Fibroblast of skin of abdomen (primary cell): ENCODE measurements at places on chromosomes 7 and 10.
A peak's percentile ranks its signal among the peaks of the same experiment; 100 is the strongest.

- no peak for DNase-seq
Measured at GRCh38 chr10:30931094-30931493, 100.6 kb downstream of the ZNF438 start.

- no peak for DNase-seq
Measured at GRCh38 chr7:38839851-38840250, 69.1 kb downstream of the VPS41 start.

- DNase-seq = peak; percentile 15
Measured at GRCh38 chr7:131302876-131303707, 24.6 kb upstream of the MKLN1 start.

DNA sequence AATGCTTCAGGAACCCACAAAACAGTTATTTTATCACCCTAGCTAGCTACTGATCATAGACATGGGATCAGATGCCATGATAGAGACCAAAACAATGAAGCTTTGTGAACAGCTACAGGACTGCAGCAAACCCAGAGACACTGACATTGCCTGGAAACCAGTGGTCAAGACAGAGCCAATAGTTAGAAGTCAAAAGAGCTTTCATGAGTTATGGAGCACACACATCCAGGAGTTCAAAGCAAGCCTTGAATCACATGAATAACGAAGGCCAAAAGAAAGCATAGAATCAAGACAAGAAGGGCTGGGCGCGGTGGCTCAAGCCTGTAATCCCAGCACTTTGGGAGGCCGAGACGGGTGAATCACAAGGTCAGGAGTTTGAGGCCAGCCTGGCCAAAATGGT is 34.5 kb upstream of the GSAP start:
- no peak for DNase-seq

DNA sequence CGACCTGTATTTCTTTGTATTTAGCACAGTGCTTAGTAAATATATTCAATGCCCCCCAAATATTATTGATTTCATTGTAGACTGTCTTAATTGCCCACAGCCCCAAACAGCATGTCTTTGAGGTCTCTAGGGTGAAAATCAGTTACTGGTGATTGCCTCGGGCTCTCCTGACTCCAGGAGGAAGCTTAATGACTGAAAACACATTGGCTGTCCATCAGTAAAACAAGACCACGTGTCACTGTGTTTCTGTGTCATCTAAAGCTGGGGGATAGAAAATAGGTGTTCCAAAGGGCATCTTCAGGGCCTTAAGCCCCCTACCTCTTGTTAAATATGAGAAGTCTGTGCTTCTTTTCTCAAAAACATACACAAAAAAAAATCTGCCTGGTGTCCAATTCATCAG is 67.9 kb downstream of the CACNA2D1 start:
- DNase-seq = no peak

DNA sequence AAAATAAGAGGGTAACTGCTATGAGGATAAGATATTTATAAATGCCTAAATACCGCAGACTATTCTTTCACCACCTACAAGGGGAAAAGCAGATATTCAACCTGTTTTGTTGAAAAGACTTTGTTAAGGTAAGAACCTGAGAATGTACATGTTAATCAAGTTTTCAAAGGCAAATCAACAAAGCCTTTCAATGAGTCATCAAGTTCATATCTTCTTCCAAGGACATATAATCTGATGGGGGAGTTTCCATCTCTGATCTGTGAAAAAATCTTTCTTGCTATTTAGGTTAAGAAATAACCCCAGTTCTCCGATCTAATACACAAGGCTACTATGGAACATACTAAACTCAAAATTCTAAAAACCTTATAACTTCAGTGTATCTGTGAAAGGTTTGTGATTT is 40.0 kb upstream of the ANLN start:
- DNase-seq = no peak

- DNase-seq = no peak
Measured at GRCh38 chr7:93219868-93220267, 6.4 kb downstream of the HEPACAM2 start.

DNA sequence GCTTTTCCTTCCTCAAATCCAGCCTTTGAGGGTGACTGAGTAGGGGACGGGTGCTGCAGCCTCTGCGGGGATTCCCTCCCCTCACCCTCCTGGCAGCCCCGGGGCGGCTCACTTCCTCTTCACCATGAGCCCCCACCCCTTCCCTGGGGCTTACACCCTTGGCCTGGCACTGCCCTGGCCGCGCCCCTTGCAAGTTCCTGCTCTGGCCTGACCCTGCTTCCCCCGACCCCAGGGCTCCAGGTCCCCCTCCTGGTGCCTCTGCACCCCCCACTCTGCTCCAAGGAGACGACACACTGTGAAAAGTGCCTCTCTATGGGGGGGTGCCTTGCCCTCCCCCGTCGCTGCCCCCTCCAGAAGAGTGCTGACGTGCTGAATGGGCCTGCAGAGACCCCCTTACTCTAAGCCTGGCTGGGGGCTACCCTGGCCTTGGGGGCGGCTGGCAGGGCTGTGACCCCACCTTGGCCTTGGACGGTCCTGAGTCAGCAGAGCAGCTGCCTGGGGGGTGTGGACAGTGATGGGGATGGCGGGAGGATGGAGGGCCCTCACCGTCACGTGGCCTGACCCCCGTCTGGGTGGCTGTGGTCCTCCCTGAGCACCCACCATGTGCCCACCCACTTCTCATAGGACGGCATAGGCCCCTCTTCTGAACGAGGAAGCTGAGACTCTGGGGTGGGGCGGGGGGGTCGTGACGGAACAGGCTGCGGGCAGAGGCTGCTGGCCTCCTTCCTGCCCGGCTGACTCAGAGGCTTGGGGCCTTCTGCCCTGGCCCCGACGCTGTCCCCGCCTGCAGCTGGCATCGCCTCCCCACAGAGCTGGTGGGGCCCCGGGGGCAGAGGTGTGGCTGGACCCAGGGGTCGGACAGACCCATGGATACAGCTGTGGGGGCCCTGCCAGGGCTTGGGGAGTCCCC is 9.8 kb downstream of the LFNG start:
- DNase-seq = no peak

DNA sequence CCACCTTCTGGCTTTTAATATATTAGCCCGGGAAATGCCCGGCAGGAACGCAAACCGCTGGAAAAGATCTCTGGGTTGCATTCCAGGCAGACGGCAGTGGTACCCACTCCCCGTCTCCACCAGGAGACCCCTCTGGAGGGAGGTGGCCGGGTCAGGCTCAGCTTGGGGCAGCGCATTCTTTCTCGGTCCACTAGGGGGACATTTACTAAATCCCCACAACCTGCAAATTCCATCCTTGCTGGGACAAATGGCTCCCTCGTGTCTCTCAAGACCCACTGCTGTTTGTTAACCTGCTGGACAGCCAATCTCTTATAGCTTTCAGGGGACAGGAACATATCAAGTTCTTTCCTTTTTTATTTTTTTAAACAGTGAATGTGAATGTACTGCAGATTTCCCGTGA is 45.8 kb upstream of the CARD11 start:
- no peak for DNase-seq

DNA sequence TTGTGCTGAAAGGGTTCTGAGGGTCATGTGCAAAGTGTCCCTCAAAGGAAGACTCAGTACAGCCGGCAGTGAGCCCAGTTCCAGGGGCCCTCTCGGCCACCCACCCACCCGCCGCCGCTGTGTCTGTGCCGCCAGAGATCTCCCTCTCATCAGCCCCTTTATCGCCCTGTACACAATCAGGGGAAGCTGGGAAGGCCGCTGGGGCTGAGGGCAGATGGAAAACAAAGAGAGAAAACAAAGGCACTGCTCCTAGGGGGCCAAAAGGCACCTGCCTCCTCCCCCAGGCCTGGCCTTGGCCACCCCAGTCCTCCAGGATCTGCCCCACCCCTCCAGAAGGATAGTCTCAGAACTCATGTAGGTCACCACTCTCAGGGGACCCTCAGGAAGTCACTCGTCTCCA is 67.0 kb downstream of the ZMIZ1 start:
- DNase-seq = no peak

DNA sequence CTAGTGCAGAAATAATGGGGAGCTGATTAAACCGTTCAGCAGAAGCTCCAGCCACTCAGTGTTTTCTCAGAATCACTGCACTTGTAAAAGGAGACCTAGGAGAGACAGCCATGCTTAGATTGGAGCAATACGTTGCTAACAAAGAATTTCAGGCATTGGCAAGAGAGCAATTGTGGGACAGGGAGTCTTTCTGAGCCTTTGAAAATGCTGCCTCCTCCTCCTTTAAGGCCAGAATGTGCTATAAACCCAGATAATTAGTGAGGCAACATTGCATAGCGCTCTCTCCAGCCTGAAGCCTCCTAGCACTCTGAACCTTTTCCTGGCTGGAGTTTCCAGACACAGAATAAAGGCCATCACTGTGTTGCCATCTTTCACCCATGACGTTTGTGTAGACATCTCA is 18.5 kb upstream of the PTPRN2 start:
- DNase-seq = peak; percentile 7

DNA sequence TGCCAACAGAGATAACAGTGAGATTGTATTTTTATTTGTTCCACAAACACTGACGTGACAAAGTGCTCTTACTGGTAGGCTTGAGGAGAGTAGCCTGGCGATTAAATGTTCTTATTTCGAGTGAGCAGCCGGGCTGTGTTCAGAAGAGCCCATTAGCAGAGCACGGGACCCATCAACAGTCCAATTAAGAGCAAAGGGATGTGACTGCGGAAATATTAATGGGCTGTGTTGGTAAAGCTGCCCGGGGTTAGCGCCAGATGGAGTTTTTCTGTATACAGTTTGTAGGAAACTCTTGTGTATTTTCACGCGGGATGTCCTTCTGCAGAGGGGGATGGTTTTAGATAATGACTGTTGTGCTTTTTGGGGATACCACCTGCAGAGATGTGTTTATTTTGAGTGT is 104.3 kb downstream of the KIAA1217 start:
- DNase-seq = no peak
